ENCODE measurements at places on chromosomes 1 and 21.

DNA sequence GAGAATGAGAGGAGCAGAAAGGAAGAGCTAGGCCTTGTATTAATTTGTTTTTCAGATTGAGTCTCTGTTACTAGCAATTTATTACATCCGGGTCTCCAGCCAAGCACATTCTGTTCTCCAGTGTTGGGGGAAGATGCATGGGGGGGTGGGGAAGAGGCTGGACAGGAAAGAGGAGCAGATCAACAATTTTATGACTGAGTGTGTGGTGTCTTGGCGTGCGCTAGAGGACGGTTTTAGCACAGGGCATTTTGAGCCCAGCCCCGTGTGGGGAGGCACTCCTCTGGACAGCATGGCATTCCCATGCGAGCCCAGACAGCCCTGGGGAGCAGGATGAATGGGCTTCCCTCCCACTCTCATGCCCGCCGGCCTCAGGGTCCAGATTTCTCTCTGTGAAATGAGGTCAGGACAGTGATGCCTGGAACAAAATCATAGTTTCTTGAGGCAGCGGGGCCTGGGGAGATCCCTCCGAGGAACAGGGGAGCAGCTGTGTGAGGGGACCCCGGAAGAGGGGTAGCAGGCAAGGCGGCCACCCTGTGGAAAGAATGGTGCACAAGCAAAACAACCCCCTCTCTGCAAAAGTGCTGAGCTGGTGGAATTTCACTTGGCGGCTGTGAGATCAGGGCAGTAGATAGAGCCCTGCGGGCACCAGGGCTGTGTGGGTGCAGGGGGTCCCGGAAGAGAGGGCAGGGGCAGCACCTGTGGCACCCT is 16.3 kb downstream of the SOX13 start:
- DNase-seq = no peak

- DNase-seq = no peak
Observed at GRCh38 chr1:55690366-55690765, 475.2 kb upstream of the USP24 start.

DNA sequence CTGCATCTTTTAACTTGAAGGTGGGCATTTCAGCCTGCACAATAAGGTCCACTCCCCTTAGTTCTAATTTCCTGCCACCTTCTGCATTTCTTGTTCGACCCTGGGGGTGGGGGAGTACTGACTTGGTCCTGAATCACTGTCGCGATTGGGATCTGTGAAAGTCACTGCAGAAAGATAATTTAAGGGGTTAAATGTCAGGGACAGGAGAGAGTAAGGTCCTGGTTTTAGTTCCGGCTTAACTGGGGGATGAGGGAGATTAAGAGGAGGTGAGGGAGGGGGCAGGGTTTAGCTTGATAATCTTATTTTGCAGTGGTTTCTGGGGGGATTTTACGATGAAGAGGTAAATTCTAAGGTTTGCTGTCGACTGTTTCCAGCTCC is 128.1 kb downstream of the MRPS6 start:
- DNase-seq = no peak

GRCh38 chr1:234412830-234413229 is 39.6 kb downstream of the COA6 start:
- DNase-seq = no peak

DNA sequence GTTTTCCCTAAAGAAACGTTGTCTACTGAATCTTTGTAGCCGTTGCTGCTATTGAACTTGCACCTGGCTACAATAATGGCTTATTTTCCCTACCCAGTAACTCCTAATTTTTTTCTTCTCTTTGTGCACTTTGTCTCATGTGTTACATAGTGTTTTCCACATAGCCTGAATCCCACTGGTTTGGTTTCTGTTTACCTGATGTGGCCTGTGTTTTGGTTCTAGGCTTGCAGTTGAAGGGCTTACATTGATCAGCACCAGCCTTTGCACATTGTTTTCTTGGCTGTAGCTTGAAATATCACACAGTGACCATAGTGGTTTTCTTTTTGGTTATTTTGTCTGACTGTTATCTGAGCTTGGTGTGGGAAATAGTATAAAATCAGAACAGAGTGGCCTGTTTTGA is 29.5 kb downstream of the ST3GAL3 start:
- no peak for DNase-seq

DNA sequence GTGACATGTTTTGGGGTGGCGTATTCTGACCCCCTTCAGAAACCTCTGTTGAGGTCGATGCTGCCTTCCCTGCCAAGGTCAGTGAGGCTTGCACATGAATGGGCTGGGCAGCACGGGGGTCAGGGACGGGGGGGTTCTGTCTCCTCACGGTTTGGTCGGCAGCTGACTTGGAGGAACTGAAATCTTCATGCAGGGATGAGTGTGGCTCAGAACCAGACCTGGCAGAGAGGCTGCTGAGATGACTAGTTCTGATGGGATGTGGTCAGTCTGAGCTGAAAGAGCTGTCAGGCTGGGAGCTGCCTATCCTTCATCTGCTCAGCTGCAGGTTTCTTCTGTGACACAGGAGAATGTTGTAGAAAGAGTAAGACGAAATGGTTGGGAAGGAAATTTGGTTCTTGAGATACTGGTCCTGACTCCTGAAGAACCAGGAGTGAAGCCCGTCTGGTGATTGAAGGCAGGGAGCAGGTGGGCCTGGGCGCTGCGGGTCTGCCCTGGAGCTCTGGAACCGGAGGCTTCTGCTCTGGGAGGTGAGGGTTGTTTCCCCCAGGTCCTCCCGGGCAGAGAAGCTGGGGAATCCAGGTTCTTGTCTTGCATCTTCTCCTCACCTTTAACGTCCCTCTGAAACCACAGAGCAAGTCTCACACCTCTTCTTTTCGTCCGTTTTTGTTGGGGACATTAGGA is 3.3 kb downstream of the SLX9 start:
- no peak for DNase-seq

DNA sequence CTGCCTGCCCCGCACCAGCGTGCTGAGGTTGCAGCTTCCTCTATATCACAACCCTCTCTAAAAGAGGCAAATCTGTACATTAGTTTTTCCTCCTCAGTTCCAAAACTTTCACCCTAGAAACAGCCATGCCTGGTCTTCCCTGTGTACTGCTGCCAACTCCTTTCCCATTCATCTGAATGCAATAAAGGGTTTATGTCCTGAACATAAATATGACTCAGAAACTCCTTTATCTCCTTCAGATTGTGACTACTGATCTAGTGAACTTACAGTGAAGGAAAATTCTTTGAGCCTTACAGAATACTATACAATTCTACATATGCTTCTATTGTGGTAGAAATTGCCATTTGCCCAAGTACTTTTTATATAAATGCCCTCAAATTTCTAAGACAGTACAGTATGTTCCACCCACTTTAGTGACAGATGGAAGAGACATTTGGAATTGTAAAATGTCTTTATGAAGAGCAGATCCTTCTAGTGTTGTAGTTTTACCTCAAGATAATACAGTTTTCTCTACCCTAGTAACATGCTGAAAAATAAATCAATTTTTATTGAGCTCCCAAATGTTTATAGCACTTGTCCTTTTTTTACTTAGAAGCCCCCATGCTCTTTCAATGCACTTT is 345.1 kb upstream of the SNX7 start:
- DNase-seq = no peak

GRCh38 chr1:240967070-240967724 is 355.2 kb upstream of the GREM2 start:
- no peak for DNase-seq

GRCh38 chr1:68271596-68271995 is 39.3 kb upstream of the WLS start:
- no peak for DNase-seq

- DNase-seq = no peak
Observed at GRCh38 chr1:5430136-5430535, 562.1 kb downstream of the NPHP4 start.

DNA sequence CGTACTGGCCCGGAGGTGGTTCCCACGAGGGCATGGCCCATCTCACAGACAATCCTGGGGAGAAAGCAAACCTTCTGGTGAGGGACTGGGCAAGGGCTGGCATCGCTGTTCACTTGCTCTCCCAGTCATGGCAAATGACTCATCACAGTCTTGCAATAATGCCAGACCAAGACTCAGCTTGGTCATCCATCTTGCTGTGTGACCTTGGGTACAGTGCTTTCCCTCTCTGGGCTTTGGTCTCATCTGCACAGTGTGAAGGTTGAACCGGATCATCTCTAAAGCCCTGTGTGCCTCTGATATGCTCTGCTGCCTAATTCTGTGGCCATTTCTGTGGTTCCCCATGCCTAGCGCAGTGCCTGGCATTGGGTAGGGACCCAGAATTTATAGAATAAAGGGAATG is 143.6 kb upstream of the CD34 start:
- DNase-seq = no peak

GRCh38 chr1:27666791-27667254 is 5.2 kb downstream of the IFI6 start:
- DNase-seq = no peak

DNA sequence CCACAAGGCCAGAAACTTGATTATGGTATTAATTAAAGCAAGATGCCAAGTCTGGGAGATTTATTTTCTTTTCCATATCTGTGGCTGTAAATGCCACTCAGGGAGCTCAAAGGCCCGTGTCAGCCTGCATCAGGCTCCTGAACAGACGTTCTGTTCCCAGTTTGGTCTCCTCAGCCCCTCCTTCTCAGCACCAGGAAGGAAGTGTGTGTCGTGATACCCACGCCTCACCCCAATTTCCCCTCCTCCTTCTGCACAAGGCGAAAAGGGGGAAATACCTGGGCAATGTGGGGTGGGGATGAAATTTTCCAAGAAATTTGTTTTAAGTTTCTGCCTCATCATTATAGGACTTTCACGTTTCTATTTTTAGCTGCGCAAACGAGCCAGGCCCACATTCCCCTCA is 112.0 kb downstream of the SYF2 start:
- DNase-seq = no peak

DNA sequence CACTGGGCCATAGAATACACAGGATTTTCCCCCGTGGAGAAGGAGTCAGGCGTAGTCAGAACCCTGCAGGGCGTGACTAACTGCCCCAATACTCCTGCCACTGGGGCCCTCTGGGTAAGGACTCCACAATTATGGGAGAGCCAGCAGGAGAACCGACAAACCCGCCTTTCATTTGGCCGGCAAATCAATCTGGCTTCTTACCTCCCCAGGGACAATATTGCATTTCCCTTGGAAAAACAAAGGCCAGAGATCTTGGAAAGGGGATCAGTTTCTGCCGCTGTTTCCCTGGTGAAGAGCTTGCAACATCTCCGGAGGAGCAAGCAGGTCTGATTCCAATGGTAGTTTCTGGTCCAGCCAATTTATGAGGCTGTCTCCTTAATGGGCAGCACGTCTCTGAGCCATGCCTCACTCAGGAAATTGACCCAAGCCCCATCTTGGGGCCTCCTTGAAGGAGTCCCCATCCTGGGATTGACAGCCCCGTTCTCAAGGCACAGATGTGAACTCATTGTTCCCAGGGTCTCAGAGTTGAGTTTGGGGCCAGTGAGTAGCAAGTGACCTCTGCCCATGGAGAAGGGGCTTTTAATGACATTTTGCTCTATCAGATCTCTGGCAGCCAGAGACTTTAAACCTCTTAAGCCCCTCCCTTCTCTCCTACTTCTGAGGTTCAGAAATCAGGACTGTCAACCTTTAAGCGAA is 4.3 kb downstream of the TRABD2B start:
- DNase-seq = no peak

GRCh38 chr1:209076688-209077087 is 506.8 kb upstream of the CAMK1G start:
- DNase-seq = no peak

- no peak for DNase-seq
Observed at GRCh38 chr1:219330669-219331068, 157.0 kb downstream of the LYPLAL1 start.

- no peak for DNase-seq
Observed at GRCh38 chr21:38291874-38292273, 35.1 kb downstream of the KCNJ15 start.

- DNase-seq = no peak
Observed at GRCh38 chr1:42684139-42684538, 1.9 kb downstream of the YBX1 start.

DNA sequence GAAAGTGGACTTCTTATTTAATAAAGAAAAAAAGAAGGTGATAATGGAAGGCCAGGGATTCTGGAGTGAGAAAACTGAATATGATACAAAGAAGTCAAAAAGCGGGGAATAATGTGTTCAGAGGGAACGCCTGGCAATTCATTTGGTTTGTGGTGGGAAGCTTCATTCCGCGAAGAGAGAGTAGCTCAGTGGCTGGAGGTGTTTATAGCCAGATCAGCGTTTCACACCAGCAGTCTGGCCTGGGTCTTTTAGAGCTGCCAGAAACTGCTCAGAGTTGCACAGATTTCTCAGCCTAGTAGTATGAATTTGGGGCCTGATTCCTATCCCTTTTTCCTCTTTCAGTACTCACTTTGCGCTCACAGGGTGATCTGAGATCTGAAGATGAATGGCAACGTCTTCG is 67.8 kb upstream of the IPO9 start:
- DNase-seq = no peak

- no peak for DNase-seq
Observed at GRCh38 chr1:22839806-22840205, 129.2 kb downstream of the EPHB2 start.

GRCh38 chr1:113041569-113042284 is 31.3 kb upstream of the LRIG2 start:
- no peak for DNase-seq

DNA sequence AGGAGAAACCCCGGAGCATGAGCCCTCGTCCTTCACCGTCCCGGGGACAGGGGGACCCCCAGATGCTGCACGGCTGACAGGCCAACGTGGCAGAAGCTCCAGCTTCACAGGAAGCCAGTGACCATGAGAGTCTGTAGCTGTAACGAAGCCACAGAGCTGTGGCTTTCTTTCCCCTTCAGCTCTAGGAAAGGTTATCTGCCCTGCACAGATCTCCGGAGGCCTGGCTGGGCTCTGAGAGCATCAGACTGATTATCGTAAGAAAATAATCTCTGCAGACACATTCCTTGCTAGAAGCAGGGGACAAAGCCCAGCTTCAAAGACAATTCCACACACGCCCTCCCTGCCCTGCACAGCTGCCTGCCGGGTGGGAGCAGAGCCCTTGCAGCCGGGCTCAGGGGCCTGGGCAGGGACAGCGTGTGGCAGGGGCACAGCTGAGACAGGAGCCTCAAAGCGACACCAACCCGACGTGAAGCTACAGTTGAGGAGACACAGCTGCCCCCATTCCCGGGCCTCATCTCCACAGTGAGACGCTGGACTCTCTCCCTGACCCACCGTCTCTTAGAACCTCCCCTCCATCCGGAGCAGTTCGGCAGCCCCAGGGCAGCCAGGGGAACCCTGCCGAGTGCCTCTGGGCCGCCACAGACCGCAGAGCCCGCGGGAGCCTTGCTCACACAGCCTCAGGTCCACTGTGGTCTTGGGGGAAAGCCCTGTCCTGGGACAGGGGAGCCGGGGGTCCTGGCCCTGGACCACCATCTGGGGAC is 30.6 kb downstream of the POFUT2 start:
- no peak for DNase-seq

All from amygdala (tissue), 56 donors.